ENCODE measurements at places on chromosomes 2 and 18.

DNA sequence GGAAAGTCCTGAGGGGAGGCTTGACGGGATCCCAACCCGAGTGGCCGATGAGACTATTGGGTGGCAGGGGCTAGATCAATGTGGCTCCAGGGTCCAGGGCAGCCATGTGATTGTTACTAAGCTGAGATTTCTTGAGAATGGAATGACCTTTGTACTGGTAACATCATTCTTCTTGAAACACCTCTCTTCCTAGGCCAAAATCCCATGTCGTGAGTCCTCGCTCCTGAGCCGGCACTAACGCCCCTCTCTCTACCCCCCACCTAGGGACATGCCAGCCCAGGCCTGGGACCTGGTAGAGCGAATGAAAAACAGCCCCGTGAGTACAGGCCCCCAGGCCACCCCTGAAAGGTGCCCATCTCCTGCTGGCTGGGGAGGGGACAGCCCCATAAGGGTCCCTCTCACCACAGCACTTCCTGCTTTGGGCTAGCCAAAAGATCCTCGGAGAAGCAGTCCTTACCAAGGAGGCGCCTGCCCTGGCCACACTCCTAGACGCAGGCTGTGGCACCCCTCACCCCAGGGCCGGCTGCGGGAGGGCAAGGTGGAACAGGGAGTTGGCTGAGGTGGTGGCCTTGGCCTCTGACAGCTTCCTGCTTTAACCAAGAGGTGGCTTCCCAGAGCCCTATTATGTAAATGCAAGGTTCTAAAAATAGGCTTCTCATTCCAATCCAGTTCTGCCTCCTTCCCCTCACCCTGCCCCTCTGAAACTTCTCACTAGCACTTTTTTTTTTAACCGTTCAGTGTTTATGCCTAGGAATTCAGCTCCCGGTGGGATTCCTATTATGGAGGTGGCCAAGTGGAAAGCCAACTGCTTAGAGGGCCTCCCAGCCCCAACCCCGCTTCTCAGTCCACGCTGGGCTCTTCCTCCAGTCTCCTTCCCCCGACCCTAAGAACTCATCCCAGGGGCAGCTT is 126.6 kb upstream of the PPP1CB start:
- DNase-seq, result peak; percentile 44

- DNase-seq, result no peak
Observed at GRCh38 chr18:48882379-48882778, 68.4 kb downstream of the SMAD7 start.

DNA sequence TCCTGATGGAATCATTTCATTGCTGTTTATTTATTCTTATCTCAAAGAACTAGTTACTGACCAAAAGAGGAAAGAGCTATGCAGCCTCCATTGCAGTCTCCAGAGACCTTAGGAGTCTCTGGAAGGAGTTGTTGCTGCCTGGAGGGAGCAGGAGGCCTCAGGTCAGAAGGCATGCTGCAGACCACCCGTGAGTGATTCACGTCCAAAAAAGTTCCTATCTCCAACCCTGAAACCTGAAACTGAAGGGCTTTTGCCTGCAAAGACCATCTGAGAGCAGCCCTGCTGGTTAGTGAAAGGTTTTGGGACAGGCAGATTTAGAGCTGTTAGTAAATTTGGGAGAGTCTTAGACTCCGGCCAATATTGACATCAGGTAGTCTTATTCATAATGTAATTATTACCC is 29.1 kb downstream of the SLC25A52 start:
- DNase-seq, result no peak

DNA sequence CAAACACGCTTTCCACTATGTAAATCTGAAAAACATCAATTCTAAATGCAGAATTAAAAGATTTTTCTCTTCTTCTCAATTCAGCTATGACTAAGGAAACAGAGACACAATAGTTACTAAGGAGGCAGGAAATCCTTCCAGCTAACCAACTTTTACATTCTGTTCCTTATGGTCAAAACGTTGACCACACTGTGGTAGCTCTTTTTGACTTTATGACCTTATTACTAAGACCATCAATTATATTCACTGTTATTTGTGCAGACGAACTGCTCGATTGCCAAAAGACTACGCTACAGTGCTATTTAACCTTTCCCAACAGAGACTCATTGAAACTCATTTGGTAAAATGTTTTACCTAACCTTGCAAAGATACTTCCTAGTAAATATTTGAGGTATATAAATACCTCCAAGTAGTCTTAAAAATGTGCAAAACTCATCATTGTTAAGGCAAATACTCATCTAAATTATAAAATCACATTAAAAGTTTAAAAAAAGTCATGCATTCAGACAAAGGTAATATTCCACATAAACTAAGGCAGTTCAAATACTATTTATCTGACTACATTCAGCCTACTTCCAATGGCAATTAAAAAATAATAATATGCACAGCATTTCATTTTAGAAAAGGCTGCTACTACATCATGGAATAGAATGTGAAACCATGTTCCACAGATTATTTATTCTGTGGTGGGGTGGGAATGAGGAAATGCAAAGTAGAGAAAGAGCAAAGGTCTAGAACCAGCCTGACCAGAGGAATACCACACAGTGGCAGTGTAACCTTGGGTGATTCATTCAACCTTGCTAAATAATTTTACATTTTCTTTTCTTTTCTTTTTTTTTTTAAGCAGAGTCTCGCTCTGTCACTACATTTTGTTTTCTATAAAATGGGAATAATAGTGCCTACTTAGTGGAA is 139.9 kb downstream of the THADA start:
- no peak for DNase-seq

DNA sequence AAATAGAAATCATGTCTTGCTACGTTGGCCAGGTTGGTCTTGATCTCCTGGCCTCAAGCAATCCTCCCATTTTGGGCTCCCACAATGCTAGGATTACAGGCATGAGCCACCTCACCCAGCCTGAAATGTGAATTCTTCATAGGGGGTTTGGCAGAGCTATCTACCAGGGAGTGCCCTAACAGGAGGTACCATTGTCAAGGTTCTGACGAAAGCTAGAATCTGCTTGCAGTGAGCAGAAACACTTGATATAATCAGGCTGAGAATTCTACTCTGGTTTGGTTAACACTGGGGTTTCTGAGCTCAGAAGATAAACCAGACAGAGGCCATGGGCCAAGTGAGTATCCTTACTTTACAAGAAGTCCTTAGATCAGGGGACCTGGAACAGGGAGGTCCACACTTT is 7.2 kb upstream of the LAMA3 start:
- DNase-seq, result no peak

DNA sequence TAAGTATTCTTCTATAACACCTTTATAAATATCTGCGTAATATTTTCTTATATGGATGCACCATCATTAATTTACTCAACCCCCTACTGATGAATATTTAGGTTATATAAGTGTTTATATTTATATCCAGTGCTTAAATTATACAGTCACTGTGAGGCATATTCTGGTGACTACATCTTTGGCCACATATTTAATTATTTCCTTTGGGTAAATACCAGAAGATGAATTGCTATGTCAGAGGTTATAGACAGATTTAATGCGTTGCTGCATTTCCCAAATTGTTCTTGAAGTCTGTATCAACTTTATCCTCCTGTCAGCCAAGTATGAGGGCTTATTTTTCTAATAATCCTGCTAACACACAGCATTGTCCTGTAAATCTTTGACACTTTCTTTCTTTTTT is 18.7 kb downstream of the DYSF start:
- no peak for DNase-seq

DNA sequence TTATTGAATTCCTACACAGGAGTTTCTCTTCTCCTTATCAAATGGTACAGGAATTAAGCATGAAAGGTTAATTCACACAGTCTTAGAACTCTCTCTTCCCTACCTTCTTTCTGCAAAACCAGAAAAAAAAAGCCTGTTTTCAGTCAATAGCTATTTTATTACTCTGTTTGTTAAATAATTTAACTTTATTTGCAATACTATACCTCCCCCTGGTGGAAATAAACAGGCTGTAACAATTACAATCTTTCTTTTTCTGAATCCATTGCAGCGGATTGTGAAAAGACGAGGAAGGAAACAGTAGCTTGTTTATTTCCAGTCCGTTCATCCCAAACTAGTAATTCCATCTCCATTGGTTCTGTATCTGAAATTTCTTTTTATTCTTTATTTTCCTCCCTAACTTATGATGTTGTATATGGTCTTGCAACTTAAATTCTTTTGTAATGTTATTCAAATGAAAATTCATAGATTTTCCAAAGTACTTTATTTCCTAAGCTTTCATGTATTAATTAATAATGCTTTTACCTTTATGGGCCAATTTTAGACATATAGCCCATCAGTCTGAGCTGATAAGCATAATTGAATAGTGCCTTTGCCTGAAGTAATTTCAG is 165.2 kb downstream of the SH3BP4 start:
- no peak for DNase-seq

DNA sequence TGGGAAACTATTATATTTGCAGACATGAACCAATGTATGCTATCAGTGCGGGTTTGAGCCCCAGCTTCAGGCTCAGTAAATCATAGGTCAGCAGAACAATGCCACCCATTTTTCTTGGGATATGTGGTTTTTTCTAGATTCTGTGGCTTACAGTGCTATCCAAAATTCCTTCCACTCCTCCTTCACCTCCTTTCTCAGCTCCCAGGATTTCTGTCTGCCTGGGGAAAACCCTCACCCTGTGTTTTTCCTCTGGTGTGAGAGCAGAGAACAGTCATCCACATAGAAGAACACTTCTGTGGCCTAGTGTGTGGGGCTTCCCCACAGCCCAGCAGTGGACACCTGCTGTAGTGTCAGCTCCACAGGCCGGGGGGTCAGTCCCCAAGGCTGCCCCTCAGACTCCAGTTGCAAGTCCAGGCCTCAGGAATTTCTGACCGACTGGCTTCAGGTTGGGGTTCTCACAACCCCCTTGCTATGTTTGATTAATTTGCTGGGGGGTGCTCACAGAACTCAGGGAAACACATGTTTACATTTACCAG is 238.2 kb downstream of the LDLRAD4 start:
- no peak for DNase-seq

DNA sequence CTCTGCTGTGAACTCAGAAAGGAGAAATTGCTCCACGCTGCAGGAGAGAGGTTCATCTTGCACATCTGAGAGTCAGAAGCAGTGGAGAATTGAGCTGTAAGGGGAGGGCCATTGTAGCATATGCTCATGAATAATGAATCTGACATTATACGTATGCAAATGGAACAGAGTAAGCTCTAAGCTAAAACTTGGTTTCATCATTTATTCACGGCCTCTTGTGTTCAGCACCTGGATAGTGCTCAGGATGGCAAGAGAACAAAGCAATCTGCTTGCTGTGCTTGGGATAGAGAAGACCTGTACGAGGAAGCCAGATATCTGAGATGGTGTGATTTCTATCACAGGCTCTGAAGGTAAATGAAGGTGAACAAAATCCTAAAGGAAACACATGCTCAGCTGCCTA is 87.9 kb upstream of the GCFC2 start:
- no peak for DNase-seq

DNA sequence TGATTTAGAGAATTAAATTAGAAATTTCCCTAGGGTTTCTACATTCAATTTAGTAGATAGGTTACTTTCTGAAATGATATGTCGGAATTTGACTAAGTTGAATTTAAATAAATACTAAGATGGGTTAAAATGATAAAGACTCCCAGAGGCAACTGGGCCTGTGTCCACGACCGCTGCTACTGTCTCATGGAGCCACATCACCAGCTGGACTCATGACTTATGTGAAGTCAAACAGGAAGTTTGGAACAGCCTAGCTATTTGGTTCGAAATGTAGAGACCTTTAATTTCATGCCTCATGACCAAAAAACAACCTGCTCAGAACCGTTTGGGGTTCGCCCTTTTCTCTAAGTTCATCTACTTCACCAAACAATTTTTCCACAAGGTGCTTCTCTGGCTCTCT is 22.2 kb downstream of the GRHL1 start:
- DNase-seq, result no peak

DNA sequence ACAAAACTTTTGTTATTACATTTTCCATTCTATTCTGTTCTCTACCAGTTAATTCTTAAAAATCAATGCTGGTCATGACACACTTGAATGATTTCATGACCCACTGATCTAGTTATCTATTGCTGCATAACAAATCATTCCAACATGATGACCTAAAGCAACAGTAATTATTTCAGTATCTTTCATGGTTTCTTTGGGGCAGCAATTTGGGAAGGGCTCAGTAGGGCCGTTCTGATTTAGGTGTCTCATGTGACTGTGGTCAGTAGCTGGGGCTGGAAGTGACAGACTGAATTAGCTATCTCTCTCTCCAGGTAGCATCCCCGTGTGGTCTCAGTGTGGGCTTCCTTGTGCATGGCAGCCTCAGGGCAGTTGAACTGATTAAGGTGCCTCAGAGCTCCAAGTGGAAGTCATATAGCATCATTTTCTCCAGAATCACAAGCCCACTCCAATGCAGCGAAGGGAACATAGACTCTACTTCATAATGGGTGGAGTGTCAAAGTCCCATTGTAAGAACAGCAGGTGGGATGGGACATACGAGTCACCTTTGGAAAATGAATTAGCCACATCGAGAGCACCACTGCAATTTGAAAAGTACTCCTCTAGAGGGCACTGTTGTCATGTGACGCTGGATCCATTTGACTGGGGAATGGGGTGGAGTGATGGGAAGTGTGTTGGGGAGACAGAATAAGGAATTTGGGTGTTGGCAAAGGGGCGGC is 39.1 kb upstream of the FAM136A start:
- DNase-seq, result no peak

GRCh38 chr2:172046080-172046678 is 39.1 kb upstream of the DLX1 start:
- DNase-seq, result no peak

- no peak for DNase-seq
Observed at GRCh38 chr2:114461116-114461515, 18.7 kb downstream of the DPP10 start.

GRCh38 chr2:114032705-114033104 is 142.8 kb downstream of the ACTR3 start:
- no peak for DNase-seq

GRCh38 chr2:7977981-7978380 is 703.9 kb upstream of the ID2 start:
- no peak for DNase-seq

DNA sequence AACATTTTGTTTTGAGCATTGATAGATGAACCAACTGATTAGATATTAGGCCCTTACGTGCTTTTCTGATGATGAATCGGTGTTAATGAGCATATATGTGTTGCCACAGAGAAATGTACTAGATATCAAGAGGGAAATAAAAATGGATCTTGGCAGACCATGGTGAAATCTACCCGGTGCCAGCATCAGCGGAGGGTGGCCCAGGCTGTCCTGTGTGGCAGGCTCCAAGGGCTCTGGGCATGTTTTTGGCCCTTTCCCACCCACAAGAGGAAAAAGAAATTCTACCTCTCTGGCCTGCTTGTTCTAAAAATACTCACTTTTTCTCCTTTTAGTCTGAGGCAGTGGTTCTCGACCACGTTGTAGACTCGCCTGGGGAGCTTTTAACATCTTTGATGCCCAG is 154.2 kb downstream of the CTIF start:
- no peak for DNase-seq

- no peak for DNase-seq
Observed at GRCh38 chr2:134926231-134926931, 7.8 kb downstream of the CCNT2 start.
